SJSA1 (cell line): ENCODE measurements at places on chromosomes 6 and 20.
A peak's percentile ranks its signal among the peaks of the same experiment; 100 is the strongest.

- no peak for DNase-seq
These were observed 10.8 kb upstream of the SERPINB1 start for GRCh38 chr6:2852514-2852855.

GRCh38 chr6:79269877-79270276 is 35.4 kb upstream of the HMGN3 start:
- DNase-seq: no peak

DNA sequence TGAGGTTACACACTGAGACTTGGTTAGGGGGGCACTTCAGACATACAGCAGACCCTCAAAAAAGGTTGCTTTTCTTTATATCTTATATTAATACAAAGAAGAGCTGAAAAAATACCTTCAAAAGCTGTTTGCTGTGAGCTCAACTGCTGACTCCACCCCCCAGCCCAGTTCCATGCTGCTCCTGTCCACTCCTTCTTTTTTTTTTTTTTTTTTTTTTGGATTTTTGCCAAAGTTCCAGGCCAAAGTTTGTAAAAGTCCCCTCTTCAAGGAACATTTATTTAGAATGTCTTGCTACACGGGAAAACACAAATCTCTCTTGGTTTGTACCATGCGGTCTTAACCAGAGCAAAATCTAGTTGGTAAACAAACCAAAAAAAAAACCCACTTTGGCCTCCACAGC is 85.3 kb upstream of the AKAP12 start:
- no peak for DNase-seq

GRCh38 chr20:43863330-43863729 is 51.3 kb upstream of the TOX2 start:
- DNase-seq: no peak

GRCh38 chr20:24692446-24693200 is 223.2 kb downstream of the SYNDIG1 start:
- DNase-seq: no peak

- DNase-seq: no peak
These were observed 11.8 kb downstream of the CLVS2 start for GRCh38 chr6:123007885-123008284.

- DNase-seq: peak; percentile 43
These were observed 37.4 kb downstream of the JAG1 start for GRCh38 chr20:10636326-10636818.

DNA sequence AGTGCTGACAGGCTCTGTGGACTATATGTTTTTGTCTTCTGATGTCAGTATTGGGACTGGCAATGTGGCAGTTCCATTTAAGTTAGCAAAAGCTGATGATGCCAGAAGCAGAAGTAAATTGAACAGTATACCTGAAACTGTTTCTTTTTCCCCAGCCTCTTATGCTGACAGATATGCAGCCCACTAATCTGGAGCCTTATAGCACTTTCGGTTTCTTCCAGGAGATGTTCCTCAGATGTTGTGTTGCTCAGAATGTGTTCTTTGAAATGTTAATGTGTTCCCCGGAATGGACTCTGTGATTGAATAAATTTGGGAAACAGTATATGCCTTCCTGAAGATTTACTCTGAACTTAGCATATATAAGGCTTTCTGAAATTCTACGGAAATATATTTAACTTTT is 80.7 kb upstream of the MRAP2 start:
- no peak for DNase-seq

- DNase-seq: peak; percentile 73
These were observed 6.6 kb upstream of the GUCA1A start for GRCh38 chr6:42166444-42167141.

GRCh38 chr20:3797592-3798372 is 1.7 kb downstream of the CDC25B start:
- no peak for DNase-seq
